Mesothelial cell of epicardium (in vitro differentiated cells): ENCODE measurements at places on chromosomes 13 and 19. TPM values are rescaled to one million over a fixed set of nuclear protein-coding genes. Genes with fewer than 3 reads are reported as not detected.
A peak's percentile ranks its signal among the peaks of the same experiment; 100 is the strongest.

GRCh38 chr19:39030854-39031367 is 1.4 kb downstream of the FBXO27 start:
- no peak for DNase-seq

GRCh38 chr13:24160458-24161009 is at the start of gene SPATA13:
Gene SPATA13 (plus strand): TSS chr13:24160720. CDS start chr13:24222930, 62,210 bp downstream.
- DNase-seq: peak; percentile 95

DNA sequence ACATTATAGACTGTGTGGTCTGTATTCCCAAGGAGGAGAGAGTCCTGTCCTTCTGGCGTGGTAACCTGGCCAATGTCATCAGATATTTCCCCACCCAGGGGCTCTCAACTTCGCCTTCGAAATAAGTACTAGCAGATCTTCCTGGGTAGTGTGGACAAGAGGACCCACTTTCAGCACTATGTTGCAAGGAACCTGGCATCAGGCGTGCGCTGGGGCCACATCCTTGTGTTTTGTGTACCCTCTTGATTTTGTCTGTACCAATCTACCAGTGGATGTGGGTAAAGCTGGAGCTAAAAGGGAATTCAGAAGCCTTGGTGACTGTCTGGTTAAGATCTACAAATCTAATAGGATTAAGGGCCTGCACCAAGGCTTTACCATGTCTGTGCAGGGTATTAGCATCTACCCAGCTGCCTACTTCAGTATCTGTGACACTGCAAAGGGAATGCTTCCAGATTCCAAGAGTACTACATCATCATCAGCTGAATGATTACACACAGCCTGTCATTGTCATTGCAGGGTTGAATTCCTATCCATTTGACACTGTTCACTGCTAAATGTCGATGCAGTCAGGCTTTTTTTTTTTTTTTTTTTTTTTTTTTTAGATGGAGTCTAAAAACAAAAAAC is 148.0 kb downstream of the PRR20E start:
- no peak for DNase-seq

GRCh38 chr13:77356155-77356554 is 29.3 kb upstream of the MYCBP2 start:
- no peak for DNase-seq

- DNase-seq: no peak
These were observed 499.5 kb upstream of the SPRY2 start for GRCh38 chr13:80840316-80840976.

The RXFP2 gene
- 0.35 to 0.59 TPM (median 0.45 TPM) in 3 replicates for total RNA-seq

- no peak for DNase-seq
These were observed 949 bp upstream of the ZNF260 start for GRCh38 chr19:36528921-36529518.

The KIR2DL1 gene
- not detected in 3 replicates for total RNA-seq

The PEG3 gene
- total RNA-seq: not detected in 3 replicates

- DNase-seq: no peak
These were observed 183.0 kb downstream of the KCTD12 start for GRCh38 chr13:76703216-76703615.

The HIPK4 gene
- total RNA-seq: 0.20 to 0.32 TPM (median 0.31 TPM) in 3 replicates

The ZNF541 gene
- 0.13 to 0.81 TPM (median 0.18 TPM) in 3 replicates for total RNA-seq

The LILRB2 gene
- not detected in 3 replicates for total RNA-seq

GRCh38 chr19:52566121-52566520 is 4.0 kb upstream of the ZNF701 start:
- DNase-seq: no peak

DNA sequence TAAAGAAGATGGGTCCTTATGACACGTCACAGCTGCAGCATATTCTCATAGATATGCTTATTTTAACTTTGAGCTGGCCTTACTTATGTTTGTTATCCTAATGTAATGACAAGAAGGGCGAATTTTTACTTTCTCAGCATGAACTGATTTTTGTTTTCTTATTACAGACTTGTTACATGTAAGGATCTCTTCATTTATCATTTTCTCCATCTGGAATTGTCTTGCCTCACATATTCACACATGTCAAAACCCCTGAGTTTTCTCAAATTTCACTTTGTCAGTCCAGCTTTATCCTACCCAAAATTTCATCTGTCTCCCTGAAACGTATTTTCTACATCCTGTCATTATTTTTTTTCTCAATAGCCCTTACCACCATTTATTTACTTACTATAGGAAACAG is 1774.0 kb upstream of the PRR20A start:
- no peak for DNase-seq

GRCh38 chr13:42625611-42626010 is 51.7 kb downstream of the TNFSF11 start:
- no peak for DNase-seq

DNA sequence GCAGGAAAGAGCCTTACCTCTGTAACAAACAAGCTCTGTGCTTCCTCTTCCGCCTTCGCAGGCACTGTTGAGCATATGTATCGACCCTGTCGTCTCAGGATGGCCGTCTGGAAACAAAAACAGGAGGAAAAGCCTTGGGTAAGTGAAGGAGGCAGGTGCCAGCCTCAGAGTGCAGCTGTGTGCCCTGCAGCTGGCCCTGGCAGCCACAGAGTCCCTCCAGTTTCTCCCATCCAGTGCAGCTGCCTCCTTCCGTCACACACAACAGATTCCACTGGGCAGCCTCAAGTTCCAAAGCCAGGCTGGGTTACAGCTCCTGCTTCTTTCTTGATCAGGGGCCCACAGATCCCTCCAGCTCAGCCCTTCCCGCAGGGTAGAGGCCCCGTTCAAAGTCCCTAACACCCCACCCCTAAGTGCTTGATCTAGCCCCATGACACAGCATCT is 47.7 kb downstream of the DOCK9 start:
- no peak for DNase-seq

- DNase-seq: no peak
These were observed 5.6 kb upstream of the TEX29 start for GRCh38 chr13:111314852-111315251.

- no peak for DNase-seq
These were observed 229.7 kb downstream of the KCTD12 start for GRCh38 chr13:76656500-76656899.

DNA sequence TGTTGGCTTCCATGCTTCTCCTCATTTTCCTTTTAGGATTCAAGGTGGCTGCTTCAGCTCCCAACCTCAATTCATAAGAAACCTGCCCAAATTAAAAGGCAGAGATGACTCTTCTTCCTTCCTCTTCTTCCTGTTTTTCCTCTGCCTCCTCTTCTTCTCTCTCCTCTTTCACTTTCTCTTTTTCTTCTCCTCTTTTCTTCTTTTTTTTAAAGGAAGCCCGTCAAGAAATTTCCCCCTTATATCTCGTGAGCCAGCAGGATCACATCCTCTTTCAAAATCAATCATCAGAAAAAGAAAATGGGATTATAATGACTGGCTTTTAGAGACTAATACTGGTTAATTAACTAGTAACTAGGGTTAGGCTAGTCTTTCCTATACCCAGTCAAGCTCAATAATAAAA is 220.3 kb downstream of the NBEA start:
- no peak for DNase-seq

DNA sequence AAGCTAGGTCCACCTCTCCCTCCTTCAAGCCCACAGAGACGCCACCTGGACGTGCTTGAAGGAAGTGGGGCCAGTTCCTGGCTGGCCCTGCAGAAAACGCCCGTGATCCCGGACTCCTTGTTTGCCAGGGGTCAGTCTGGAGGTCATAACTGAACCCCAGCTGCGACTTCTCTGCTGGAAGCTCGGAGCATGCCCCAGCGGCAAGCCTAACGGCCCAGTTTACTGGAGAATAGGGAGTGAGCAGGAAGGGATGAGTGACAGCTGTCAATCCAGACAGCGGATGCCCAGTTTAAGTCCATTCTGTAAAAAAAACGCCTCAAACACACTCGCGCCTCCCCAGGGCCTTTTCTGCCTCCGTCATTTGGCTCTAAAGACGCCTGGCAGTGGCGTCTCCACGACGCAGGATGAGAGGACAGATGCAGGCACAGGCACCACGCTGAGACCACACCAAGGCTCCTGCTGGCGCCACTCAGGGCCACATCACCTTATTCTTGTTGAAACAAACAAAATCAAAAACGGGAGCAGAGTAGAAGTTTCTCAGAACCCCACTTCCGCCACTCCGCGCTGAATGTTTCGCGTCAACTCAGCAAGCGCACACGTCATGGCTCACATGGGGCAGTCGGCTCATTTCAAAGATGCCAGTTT is 57.6 kb downstream of the RASA3 start:
- DNase-seq: peak; percentile 12

The C19orf85 gene
- not detected in 3 replicates for total RNA-seq

GRCh38 chr19:11792942-11793341 is 5.4 kb upstream of the ZNF491 start:
- no peak for DNase-seq

DNA sequence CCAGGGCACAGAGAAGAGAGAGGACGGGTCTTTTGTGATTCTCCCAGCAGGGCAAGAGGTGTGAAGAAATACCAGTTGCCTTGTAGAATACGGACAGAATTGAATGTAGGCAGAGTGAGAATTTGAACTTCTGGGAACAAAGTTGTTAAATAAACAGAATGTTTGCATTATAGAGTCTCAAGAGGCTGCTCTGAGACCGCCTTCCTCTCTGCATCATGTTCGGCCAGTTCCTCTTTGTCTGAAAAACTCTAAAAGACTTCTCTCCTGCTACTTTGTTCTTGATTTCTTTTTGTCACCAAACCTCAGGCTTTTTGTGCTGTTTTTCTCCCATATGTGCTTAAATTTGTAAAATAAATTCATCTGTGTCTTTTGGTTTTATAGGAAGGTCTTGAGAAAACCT is 256.4 kb downstream of the DLEU7 start:
- no peak for DNase-seq

GRCh38 chr19:3801412-3802096 is 15.4 kb upstream of the MATK start:
- no peak for DNase-seq

- DNase-seq: no peak
These were observed 22.9 kb upstream of the CFAP97D2 start for GRCh38 chr13:114155926-114156883.

The ANKRD24 gene
- total RNA-seq: 0.75 to 0.98 TPM (median 0.86 TPM) in 3 replicates

DNA sequence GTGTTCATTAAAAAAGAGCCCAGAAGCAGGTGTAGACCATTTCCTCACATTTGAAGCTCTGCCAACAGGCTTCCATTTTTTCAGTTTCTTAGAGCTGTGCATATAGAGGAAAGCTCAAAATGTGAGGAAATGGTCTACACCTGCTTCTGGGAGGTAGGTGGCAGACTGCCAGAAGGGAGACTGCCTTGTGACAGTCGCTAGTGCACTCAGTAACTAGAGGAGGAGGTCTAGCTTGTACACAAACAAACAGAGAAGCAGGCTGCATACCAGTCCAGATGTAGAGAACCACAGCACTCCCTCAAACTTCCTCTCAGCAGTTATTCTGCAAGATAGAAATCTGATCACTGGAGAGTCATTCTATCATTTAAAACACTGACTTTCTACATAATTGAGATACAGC is 800.2 kb downstream of the EFNB2 start:
- no peak for DNase-seq

DNA sequence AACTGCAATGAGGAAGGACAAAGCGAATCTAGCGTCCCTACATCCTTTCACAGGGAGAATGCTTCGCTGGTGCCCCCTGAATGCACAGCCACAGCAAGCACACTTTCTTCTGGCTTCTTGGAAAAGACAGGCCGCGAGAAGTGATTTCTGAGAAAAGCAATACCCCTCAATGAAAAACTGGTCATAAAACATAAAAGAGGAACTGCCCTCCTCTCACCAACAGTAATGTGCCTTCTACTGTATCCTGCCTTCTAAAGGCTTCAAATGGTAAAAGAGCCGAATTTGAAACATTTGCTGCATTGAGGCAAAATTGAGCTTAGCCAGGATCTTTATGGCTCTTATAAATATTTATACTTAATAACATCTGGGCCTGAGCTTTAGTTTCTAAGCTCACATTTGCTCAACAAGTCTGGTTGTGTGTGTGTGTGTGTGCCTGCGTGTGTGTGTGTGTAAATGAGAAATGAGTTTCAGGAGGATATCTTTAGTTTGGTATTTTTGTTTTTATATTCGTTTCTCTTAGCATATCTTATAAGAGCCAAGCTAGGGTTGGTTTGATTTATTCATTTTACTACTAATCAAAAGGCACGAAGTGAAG is 246.1 kb upstream of the MAB21L1 start:
- no peak for DNase-seq

The CRX gene
- not detected in 3 replicates for total RNA-seq

DNA sequence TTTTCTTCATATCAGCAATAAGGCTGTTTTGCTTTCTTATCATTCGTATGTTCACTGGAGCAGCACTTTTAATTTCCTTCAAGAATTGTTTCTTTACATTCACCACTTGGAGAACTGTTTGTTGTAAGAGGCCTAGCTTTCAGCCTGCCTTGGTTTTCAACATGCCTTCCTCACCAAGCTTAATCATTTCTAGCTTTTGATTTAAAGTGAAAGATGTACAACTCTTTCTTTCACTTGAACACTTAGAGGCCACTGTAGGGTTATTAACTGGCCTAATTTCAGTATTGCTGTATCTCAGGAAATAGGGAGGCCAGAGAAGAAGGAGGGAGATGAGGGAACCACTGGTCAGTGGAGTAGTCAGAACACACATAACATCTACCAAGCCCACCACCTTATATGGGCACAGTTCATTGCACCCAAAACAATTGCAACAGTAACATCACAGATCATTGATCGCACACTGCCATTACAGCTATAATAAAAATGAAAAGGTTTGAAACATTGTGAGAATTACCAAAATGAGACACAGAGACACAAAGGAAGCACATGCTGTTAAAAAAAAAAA is 181.4 kb upstream of the TUBA3C start:
- no peak for DNase-seq

DNA sequence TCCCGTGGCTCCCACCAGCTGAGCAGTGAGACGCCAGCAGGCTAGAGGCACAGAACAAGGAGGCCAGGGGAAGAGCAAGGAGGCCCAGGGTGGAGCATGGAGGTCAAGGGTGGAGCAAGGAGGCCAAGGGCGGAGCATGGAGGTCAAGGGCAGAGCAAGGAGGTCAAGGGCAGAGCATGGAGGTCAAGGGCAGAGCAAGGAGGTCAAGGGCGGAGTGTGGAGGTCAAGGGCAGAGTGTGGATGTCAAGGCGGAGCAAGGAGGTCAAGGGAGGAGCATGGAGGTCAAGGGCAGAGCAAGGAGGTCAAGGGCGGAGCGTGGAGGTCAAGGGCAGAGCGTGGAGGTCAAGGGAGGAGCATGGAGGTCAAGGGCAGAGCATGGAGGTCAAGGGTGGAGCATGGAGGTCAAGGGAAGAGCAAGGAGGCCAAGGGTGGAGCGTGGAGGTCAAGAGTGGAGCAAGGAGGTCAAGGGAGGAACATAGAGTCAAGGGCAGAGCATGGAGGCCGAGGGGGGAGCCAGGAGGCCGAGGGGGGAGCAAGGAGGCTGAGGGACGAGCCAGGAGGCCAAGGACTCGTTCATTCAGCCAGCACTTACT is 27.7 kb downstream of the DPF1 start:
- no peak for DNase-seq

The ZNF577 gene
- total RNA-seq: 23.0 to 27.4 TPM (median 23.1 TPM) in 3 replicates

- DNase-seq: no peak
These were observed 59.0 kb upstream of the FARP1 start for GRCh38 chr13:98083936-98084335.

DNA sequence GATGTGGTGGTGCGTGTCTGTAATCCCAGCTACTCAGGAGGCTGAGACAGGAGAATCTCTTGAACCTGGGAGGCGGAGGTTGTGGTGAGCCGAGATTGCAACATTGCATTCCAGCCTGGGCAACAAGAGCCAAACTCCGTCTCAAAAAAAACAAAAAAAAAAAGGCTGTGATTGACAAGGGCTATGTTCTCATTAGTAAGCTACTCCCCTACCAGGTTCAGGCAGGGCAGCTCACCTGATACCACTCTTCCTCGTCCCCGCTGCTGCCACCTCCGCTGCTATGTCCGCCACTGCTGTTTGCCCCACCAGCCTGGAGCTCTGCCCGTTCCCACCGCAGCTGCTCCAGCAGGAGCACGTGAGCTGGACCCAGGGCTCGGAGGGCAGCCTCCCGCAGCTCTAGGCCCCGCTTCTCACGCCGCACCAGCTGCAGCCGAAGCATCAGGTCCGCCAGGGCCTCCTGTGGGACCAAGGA is 9.4 kb downstream of the USHBP1 start:
- no peak for DNase-seq
